ENCODE measurements at places on chromosomes 7 and 10. TPM values are rescaled to one million over a fixed set of nuclear protein-coding genes. Genes with fewer than 3 reads are reported as not detected.

DNA sequence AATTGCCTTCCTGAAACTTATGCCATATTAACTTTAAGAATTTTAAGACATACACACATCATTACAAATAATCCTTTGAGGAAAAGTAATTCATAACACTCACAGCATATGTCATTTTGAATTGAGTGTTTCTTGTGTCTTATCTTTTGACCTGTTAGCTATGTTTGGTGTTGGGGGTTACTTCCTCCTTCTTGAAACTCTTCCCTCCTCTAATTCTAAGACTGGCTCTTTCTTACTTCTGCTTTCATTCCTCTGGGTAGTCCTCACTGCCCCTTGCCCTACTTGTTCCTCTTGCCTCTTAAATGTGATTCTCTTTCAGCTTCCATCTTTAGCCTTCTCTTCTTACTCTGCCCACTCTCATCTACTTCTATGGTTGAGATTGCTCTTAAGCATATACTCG, 28.3 kb upstream of the PIP4K2A start:
- peaks cover 9% of the 10 kb centered on the region for H3K27me3 ChIP-seq
- no peak overlapping the region for H3K27ac ChIP-seq
- H3K36me3 ChIP-seq: no peaks in the 10 kb centered on the region
- no peak overlapping the region for H3K4me3 ChIP-seq
- H3K4me1 ChIP-seq: no peaks in the 10 kb centered on the region

GRCh38 chr7:27134392-27134791, 3.8 kb upstream of the HOXA4 start:
- DNase-seq: no peak
- H3K27ac ChIP-seq: no peak overlapping the region
- no peaks in the 10 kb centered on the region for H3K36me3 ChIP-seq
- H3K4me1 ChIP-seq: peaks cover 14% of the 10 kb centered on the region

DNA sequence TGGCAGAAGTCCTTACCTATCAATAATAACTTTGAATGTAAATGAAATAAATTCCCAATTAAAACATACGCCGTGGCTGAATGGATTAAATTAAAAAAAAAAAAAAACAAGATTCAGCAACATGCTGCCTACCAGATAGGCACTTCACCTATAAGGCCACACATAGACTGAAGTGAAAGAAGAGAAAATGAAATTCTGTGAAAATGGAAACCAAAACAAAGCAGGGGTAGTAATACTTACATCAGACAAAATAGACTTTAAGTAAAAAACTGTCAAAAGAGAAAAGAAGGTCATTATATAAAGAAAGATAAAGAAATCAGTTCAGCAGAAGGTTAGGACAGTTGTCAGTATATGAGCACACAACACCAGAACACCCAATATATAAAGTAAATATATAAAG, 55.3 kb downstream of the TCAF1 start:
- peaks cover 5% of the 10 kb centered on the region for H3K36me3 ChIP-seq
- H3K27ac ChIP-seq: no peak overlapping the region
- no peak for DNase-seq
- no peak overlapping the region for H3K4me3 ChIP-seq
- H3K27me3 ChIP-seq: no peaks in the 10 kb centered on the region
- no peaks in the 10 kb centered on the region for H3K4me1 ChIP-seq

GRCh38 chr10:97183314-97183713, 2.4 kb downstream of the SLIT1 start:
- no peaks in the 10 kb centered on the region for H3K36me3 ChIP-seq
- DNase-seq: no peak
- no peak overlapping the region for H3K27ac ChIP-seq
- no peaks in the 10 kb centered on the region for H3K4me1 ChIP-seq
- no peak overlapping the region for H3K4me3 ChIP-seq

DNA sequence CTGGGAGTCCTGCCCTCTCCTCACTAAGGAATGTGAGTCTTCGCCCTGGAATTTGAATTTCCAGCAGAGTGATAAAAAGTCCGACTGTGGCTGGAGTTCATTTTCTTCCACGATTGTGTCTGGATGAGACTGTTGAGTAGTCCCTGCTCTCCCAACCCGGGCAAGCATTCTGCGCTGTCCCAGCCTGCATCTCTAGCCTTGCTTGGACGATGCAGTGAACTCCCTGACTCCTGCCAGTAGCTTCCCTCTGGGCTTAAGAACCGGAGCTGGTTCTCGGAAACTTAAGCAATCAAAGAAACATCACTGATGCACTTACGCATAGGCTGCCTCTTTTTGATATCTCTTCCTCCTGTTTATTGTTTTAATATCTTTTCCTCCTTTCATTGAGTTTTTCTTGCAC, 116.0 kb upstream of the FZD8 start:
- H3K27ac ChIP-seq: no peak overlapping the region
- no peak for DNase-seq
- no peaks in the 10 kb centered on the region for H3K27me3 ChIP-seq
- H3K4me1 ChIP-seq: no peaks in the 10 kb centered on the region
- H3K4me3 ChIP-seq: no peak overlapping the region
- no peaks in the 10 kb centered on the region for H3K36me3 ChIP-seq

GRCh38 chr7:81623251-81623855, 146.5 kb downstream of the HGF start:
- H3K27me3 ChIP-seq: no peaks in the 10 kb centered on the region
- no peak overlapping the region for H3K4me3 ChIP-seq
- no peaks in the 10 kb centered on the region for H3K4me1 ChIP-seq
- no peak overlapping the region for H3K27ac ChIP-seq

DNA sequence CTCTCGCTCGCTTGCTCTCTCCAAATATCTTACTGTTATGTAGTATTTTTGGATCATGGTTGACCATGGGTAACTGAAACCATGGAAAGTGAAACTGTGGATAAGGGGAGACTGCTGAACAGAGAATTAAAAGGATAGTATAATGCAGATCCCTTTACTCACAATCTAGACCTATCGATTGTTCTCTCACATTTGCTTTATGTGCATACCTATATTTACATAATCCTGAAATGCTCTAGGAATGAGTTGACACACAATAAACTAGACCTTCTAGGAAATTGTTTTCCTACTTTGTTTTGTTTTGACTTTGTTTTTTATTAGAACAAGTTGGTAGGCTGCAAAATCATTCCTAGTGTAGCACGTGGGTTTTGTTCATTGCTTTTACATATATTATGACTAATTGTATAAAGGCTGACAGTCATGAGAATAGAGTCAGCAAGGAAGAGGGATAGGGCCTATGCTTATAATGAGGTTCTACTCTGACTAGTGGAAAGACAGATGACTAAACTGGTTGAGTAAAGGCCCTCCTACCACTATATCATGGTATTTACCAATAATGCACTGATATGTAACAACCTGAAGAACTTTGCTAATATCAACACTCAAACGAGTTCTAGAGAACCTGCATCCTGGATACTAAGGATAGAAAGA, 175.3 kb upstream of the TARP start:
- no peak overlapping the region for H3K4me3 ChIP-seq
- DNase-seq: no peak
- peaks cover 2% of the 10 kb centered on the region for H3K27me3 ChIP-seq
- peak overlapping the region; percentile 43 for H3K27ac ChIP-seq

GRCh38 chr7:101586906-101587677, 42.0 kb downstream of the MYL10 start:
- H3K36me3 ChIP-seq: no peaks in the 10 kb centered on the region
- H3K4me3 ChIP-seq: no peak overlapping the region
- peaks cover 2% of the 10 kb centered on the region for H3K4me1 ChIP-seq
- no peaks in the 10 kb centered on the region for H3K27me3 ChIP-seq
- no peak for DNase-seq

DNA sequence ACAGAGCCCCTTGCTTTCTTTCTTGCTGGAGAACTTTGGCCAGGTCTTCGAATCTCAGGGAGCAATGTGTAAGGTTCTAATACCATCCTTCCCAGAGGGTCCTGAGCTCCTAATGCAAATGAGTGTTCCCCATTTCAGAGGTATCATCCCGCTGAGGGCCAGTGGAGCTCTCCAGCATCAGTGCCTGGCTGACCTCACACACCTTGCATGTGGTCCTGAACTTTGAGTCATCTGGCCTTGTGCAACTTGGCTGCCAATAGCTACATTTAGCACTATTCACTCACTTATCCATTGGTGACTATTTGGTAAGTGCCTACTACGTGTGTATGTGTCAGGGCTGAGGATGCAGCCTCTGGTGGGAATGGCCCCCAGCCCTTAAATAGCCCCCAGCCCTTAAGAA, 48.4 kb upstream of the HABP2 start:
- DNase-seq: no peak
- H3K27ac ChIP-seq: no peak overlapping the region
- no peaks in the 10 kb centered on the region for H3K36me3 ChIP-seq
- H3K4me1 ChIP-seq: no peaks in the 10 kb centered on the region
- no peak overlapping the region for H3K4me3 ChIP-seq
- H3K27me3 ChIP-seq: no peaks in the 10 kb centered on the region

DNA sequence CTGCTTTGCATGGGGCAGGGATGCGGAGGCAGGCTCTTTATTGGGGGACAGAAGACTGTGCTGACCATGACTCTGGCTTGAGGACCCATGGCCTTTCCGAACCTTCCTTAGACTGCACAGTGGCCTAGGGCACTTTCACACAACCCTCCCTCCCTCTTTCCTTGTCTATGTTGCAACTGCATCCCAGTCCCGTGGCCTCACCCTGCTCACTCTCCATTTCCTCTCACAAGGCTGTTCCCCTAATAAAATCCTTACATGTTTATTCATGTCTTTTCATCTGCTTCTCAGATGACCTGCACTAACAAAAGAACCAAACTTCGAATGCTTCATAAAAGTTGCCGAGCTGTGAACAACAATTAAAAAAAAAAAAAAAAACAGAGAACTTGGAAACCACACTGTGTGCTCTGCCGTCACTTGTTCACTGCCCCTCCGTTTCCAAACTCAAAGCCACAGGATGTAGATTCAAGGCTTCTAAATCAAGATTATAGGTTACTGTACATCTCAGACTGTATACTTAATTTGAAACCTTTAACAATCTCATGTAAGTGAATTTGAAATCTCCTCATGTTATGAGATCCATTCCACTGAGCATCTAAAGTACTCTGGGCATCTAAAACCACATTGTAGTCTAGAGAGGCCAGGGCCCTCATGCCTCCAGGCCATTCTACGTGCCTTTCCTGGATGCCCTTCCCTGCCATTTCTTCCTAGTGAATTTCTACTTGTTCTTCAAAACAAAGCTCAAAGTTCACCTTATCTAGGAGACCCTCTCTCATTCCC, 265.9 kb downstream of the SNX13 start:
- H3K4me1 ChIP-seq: peaks cover 4% of the 10 kb centered on the region
- peaks cover 5% of the 10 kb centered on the region for H3K27me3 ChIP-seq
- H3K27ac ChIP-seq: no peak overlapping the region
- no peaks in the 10 kb centered on the region for H3K36me3 ChIP-seq

DNA sequence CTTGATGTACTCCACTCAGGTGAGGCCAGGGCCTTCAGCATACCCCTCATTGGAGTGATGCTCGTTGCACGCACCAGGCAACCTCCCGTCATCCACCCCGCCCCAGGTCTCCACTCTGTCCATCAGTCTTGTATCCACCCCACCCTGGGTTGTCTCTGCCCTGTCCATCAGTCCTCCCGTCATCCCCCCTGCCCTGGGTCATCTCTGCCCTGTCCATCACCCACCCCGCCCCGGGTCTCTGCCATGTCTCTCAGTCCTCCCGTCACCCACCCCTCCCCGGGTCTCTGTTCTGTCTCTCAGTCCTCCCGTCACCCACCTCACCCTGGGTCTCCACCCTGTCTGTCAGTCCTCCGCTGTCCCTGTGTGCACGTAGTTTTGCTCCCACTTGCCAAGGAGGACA, 59.9 kb downstream of the WDR37 start:
- H3K27ac ChIP-seq: no peak overlapping the region
- DNase-seq: no peak
- peaks cover 8% of the 10 kb centered on the region for H3K4me1 ChIP-seq
- H3K4me3 ChIP-seq: no peak overlapping the region

DNA sequence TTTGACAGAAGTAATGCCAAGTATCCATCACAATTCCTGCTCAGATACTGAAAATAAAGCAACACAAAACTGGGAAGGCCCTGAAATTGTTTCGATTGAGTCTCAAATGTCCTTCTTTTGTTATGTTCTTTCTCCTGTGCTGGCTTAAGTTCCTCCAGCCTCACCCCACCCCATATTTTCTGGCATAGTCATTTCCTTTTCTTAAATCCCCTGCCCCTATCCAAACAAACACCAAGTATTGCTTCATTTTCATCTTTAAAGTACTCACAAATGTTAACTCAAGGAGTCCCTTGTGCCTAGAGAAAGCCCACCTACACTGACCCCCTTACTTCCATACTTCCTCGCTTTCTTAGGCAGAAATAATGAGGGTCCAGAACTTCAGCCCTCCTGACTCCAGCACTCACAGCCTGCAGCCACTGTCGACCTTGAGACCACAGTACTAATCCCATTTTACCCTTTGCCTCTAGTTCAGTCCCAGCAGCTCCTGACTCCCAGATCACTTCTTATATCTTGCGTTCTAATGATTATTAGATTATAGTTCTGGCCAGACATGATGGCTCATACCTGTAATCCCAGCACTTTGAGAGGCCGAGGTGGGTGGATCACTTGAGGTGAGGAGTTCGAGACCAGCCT, 73.2 kb upstream of the ST8SIA6 start:
- H3K27ac ChIP-seq: no peak overlapping the region
- no peaks in the 10 kb centered on the region for H3K4me1 ChIP-seq
- no peak for DNase-seq
- peaks cover 3% of the 10 kb centered on the region for H3K27me3 ChIP-seq

- no peak overlapping the region for H3K27ac ChIP-seq
- no peaks in the 10 kb centered on the region for H3K4me1 ChIP-seq
- H3K36me3 ChIP-seq: no peaks in the 10 kb centered on the region
- no peak overlapping the region for H3K4me3 ChIP-seq
- no peak for DNase-seq
Measured at GRCh38 chr7:31788445-31788844, 101.4 kb downstream of the PPP1R17 start.

- H3K27me3 ChIP-seq: no peaks in the 10 kb centered on the region
- H3K36me3 ChIP-seq: peaks cover 47% of the 10 kb centered on the region
- peaks cover 56% of the 10 kb centered on the region for H3K4me1 ChIP-seq
- peak overlapping the region; percentile 5 for H3K4me3 ChIP-seq
- DNase-seq: peak; percentile 59
- peak overlapping the region; percentile 82 for H3K27ac ChIP-seq
Measured at GRCh38 chr10:95864906-95865813, 42.6 kb upstream of the CC2D2B start.

- H3K27me3 ChIP-seq: no peaks in the 10 kb centered on the region
- DNase-seq: peak; percentile 46
- no peak overlapping the region for H3K27ac ChIP-seq
- H3K36me3 ChIP-seq: no peaks in the 10 kb centered on the region
Measured at GRCh38 chr7:138865843-138866242, 67.8 kb upstream of the ATP6V0A4 start.

DNA sequence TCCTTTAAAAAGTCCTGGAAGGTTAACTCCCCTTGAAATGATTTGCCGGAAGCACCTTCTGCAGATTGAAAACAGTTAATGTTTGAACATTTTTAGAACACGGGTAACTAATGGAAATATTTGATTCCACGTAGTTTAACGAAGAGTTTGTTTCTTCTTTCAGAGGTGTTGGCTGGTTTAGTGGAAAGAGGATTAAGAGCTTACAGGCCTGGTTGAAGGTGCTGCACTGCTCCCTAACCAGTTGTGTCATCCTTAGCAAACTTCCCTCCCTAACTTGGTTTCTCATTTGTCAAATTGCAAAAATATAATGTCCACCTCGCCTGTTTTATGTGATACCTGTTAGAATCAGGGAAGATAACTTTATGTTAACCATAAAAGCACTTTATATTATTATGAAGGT, 243.0 kb upstream of the FZD8 start:
- H3K27me3 ChIP-seq: no peaks in the 10 kb centered on the region
- no peak overlapping the region for H3K4me3 ChIP-seq
- H3K36me3 ChIP-seq: no peaks in the 10 kb centered on the region

C10orf143 gene
- 3.1 TPM for total RNA-seq

CCL24 gene
- total RNA-seq: not detected

MCM10 gene
- 78.5 TPM for total RNA-seq

SFR1 gene
- total RNA-seq: 12.0 TPM

STEAP1 gene
- total RNA-seq: 0.50 TPM

FKBP6 gene
- not detected for total RNA-seq

MXI1 gene
- 12.2 TPM for total RNA-seq

CYP3A4 gene
- total RNA-seq: not detected

PALD1 gene
- 2.3 TPM for total RNA-seq

WEE2 gene
- not detected for total RNA-seq

GBX1 gene
- total RNA-seq: not detected

All from activated T-helper 2 cell treated with anti-CD3 and anti-CD28 coated beads, Interferon-gamma antibody, Interleukin-2, Interleukin-4, amounts not matched to agents 10 μg/mL and 5 μg/mL and 100 μg/mL, durations not matched to agents 14 hours and 24 hours and 36 hours (primary cell).